Fibroblast of lung (primary cell): ENCODE measurements at places on chromosomes 12 and 14. TPM values are rescaled to one million over a fixed set of nuclear protein-coding genes. Genes with fewer than 3 reads are reported as not detected.
A peak's percentile ranks its signal among the peaks of the same experiment; 100 is the strongest.

GRCh38 chr12:19946550-19946949 lies 421.8 kb upstream of the PDE3A start:
- DNase-seq = peak; percentile 99

Gene CIROP
- 0.17 and 1.0 TPM in 2 replicates for total RNA-seq

Gene MAP3K12
- 37.8 and 40.8 TPM in 2 replicates for total RNA-seq

DNA sequence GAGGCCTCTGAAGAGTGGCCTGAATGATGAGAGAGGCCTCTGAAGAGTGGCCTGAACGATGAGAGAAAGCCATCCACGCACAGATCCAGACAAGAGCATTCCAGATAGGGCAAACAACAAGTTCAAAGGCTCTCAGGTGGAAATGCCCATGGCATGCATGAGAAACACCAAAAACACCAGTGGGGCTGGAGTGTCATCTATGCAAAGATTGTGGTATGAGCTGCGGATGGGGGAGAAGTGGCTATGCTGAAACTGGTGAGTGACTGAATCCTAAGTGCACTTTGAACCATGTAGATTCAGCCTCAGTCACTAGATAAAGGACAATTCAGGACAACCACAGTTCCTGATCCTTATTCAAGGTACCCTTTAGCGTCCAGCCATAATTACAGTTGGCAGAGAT lies 79.4 kb upstream of the GZMB start:
- no peak for DNase-seq

Gene CLEC2B
- 15.7 and 26.2 TPM in 2 replicates for total RNA-seq

- no peak for DNase-seq
Measured at GRCh38 chr14:61042220-61042619, 61.2 kb downstream of the SLC38A6 start.

- DNase-seq = peak; percentile 40
Measured at GRCh38 chr12:18719922-18720510, 17.8 kb downstream of the PLCZ1 start.

Gene CCDC196
- total RNA-seq = not detected in 2 replicates

DNA sequence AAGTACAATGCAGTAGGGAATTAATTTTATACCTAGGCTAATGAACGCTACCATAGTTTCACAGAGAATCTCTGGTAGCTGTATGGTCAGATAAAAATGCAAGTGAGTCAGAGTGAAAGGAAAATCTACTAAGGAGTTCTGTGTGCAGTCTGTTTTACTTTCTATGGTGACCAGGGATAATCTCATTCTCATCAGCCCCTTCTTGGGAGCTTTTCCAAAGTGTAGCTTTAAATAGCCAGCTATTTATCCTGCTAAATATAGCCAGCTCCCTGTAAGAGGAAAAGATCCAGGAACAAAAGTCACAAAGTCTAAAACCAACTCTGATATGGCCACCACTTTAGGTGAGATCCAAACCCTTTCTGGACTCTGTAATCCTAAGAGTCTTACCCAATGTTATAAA lies 75.5 kb downstream of the TMEM116 start:
- DNase-seq = no peak

DNA sequence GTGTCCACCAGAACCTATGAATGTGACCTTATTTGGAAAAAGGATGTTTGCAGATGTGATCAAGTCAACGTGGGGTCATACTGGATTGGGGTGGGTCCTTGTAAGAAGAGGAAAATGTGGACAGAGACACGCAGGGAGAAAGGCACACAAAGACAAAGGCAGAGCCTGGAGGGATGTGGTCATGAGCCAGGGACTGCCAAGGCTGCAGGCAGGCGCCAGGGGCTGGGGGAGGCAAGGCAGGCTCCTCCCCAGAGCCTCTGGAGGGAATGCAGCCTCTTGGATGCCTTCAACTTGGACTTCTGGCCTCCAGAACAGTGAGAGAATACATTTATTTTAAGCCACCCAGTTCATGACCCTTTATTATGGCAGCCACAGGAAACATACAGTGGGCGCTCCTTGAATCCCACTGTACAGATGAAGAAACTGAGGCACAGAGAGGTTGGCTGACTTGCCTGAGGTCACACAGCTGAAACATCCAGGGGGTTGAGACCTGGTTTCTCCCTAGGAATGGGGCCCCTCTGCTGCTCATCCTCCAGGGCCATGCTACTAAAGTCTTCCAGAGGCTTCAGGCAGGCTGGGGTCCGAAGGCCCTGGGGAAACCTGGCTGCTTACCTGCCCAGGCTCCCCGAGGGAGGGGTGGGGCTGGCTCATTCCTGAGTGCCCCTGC lies 99.7 kb downstream of the RFLNA start:
- DNase-seq = no peak

DNA sequence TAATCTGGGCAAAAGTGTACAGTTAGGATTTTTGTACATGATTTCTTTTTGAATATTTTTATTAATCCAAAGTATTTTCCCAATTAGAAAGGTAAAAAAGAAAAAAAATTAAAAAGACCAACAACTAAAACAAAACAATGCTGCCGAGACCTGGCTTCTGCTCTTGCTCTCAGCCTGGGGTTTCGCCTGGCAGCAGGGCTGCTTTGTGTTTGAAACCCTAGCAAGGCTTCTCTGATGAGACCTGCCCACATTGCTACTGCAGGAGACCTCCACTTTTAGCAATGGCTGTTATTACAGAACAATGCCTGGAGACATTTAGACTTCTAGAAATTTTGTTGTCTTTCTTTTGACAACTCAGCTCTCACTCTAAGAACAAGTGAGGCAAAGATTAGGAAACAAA lies 1153.0 kb upstream of the TMEM132C start:
- no peak for DNase-seq

DNA sequence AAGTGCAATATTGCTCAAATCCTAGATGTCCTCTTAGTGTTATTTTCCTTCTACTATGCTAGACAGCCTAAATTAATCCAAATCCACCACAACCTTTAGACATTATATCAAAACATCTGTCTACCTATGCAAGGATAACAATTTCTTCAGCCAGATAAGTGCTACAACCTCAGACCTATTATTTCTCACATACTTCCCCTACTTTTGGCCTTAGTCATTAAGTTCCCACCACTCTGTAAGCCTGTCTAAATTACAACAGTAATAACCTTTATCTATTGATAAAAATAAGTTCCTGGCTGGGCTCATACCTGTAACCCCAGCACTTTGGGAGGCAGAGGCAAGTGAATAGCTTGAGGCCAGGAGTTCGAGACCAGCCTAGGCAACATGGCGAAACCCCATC lies 74.0 kb downstream of the KIF21A start:
- DNase-seq = no peak
